ENCODE measurements at places on chromosomes 16 and 17. TPM values are rescaled to one million over a fixed set of nuclear protein-coding genes. Genes with fewer than 3 reads are reported as not detected.

- H3K27me3 ChIP-seq = no peaks in the 10 kb centered on the region
- H3K4me1 ChIP-seq = peaks cover 12% of the 10 kb centered on the region
- H3K36me3 ChIP-seq = no peaks in the 10 kb centered on the region
- no peak overlapping the region for H3K27ac ChIP-seq
- DNase-seq = no peak
- H3K4me3 ChIP-seq = no peak overlapping the region
Observed at GRCh38 chr17:35293151-35293847, 50.4 kb downstream of the SLFN5 start.

GRCh38 chr16:8474587-8474986 lies 115.7 kb downstream of the TMEM114 start:
- DNase-seq = no peak
- H3K27me3 ChIP-seq = no peaks in the 10 kb centered on the region
- no peak overlapping the region for H3K4me3 ChIP-seq
- no peaks in the 10 kb centered on the region for H3K4me1 ChIP-seq
- H3K27ac ChIP-seq = no peak overlapping the region
- H3K36me3 ChIP-seq = no peaks in the 10 kb centered on the region

- no peaks in the 10 kb centered on the region for H3K36me3 ChIP-seq
- no peak overlapping the region for H3K4me3 ChIP-seq
- H3K27me3 ChIP-seq = peaks cover 24% of the 10 kb centered on the region
- H3K4me1 ChIP-seq = peaks cover 23% of the 10 kb centered on the region
- peak; percentile 64 for DNase-seq
- H3K27ac ChIP-seq = no peak overlapping the region
Observed at GRCh38 chr17:36092230-36092629, 2.3 kb upstream of the CCL3 start.

- H3K27ac ChIP-seq = no peak overlapping the region
- H3K4me1 ChIP-seq = peaks cover 14% of the 10 kb centered on the region
- no peak overlapping the region for H3K4me3 ChIP-seq
- no peak for DNase-seq
- H3K27me3 ChIP-seq = no peaks in the 10 kb centered on the region
Observed at GRCh38 chr17:10748531-10749181, 18.8 kb upstream of the TMEM220 start.

- H3K36me3 ChIP-seq = peaks cover 11% of the 10 kb centered on the region
- H3K4me1 ChIP-seq = peaks cover 38% of the 10 kb centered on the region
- peak; percentile 41 for DNase-seq
- H3K4me3 ChIP-seq = peak overlapping the region; percentile 66
Observed at GRCh38 chr16:678858-679813, 1.1 kb upstream of the STUB1 start.

DNA sequence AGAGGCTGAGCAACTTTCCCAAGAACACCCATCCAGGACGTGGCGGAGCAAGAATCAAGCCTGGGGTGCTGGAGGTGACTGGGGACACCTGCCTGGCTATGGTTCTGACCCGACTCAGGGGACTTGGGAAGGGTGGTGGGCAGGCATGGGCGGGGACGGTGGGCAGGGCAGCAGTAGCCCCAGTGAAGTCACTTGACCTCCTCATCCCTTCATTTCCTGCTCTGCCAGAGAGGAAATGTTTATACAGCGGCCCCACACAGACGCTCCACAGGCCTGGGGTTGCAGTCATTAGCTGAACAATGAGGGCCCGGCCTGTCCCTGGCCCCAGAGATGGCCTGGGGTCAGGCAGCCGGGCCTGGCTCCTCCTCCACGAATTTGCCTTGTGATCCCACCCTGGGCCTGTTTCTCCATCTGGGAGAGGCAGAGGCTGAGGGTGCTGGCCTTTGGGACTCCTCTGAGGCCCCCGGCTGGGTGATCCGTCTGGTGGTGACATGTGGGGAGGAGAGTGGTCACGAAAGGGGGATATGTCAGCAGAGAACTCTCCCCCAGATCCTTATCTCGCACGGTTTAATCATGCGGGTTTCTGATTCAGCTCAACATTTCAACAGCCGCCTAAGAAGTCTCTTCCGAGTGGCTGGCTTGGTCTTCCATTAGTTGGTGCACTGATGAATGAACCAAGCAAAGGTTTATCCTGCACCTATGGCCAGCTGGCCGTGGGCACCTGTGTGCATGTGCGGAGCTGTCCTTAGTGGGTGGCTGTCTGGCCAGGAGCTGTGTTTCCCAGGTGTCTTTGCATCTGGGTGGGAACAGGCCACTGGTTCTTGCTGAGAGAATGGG lies 175.9 kb downstream of the IRF8 start:
- H3K4me1 ChIP-seq = no peaks in the 10 kb centered on the region
- H3K36me3 ChIP-seq = no peaks in the 10 kb centered on the region
- H3K4me3 ChIP-seq = no peak overlapping the region
- H3K27ac ChIP-seq = no peak overlapping the region
- peaks cover 13% of the 10 kb centered on the region for H3K27me3 ChIP-seq

The DNAH17 gene
- 0.19 TPM for total RNA-seq

Data from activated naive CD4-positive, alpha-beta T cell treated with anti-CD3 and anti-CD28 coated beads for 36 hours (primary cell).